ENCODE measurements at places on chromosomes 3 and 15. TPM values are rescaled to one million over a fixed set of nuclear protein-coding genes. Genes with fewer than 3 reads are reported as not detected.

DNA sequence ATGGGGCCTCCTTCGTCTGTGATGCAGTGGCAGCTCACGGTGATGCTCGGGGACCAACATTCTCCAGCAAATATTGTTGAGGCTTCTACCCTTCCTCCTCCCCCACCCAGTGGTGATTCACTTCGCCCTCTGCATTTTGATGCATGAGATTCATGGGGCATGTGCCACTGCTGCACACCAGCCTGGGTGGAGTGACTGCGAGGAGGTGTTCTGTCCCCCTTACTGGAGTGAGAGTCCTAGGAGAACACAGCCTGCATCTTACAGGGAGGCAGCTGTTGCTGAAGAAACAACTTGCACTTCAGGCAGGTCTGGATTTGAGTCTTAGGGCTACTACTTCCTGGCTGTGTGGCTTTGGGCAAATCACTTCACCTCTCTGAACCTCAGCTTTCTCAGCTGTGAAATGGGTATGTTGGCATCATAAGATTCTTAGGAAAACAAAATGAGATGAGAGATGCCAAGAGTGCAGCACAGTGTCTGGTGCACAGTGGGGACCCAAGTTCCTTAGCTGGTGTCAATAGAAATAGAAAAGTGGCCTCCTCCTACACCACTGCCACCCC lies 10.2 kb upstream of the SKOR1 start:
- DNase-seq = no peak

- no peak for DNase-seq
Observed at GRCh38 chr3:16524196-16524595, 10.7 kb upstream of the RFTN1 start.

Gene EMC7
- 8.9 TPM for total RNA-seq

GRCh38 chr3:158447408-158447807 lies 123.6 kb upstream of the MLF1 start:
- DNase-seq = no peak

Gene ADGRG7
- total RNA-seq = not detected

Gene RHCG
- not detected for total RNA-seq

Gene TRIM42
- total RNA-seq = not detected

- DNase-seq = no peak
Observed at GRCh38 chr3:138687236-138687635, 78.7 kb downstream of the FAIM start.

DNA sequence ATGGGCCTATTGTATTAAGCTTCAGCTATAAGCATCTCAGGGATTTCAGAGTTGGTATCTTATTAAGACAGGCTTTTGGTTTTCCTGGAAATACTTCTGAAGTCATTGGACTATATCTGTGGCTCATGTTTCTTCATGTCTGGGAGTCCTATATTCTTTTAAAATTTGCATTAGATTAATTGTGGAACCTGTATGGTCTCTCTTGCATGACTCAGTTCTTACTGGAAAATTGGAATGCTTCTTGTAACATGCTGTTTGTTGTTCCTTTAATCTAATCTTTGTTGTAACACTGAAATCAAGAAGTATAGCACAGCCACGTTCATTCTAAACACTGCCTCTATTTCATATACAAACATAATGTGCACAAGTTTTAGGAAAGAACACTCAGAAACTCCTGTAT lies 208.1 kb downstream of the RBMS3 start:
- no peak for DNase-seq
